CD8-positive, alpha-beta memory T cell (primary cell): ENCODE measurements at places on chromosomes 7 and 10.

DNA sequence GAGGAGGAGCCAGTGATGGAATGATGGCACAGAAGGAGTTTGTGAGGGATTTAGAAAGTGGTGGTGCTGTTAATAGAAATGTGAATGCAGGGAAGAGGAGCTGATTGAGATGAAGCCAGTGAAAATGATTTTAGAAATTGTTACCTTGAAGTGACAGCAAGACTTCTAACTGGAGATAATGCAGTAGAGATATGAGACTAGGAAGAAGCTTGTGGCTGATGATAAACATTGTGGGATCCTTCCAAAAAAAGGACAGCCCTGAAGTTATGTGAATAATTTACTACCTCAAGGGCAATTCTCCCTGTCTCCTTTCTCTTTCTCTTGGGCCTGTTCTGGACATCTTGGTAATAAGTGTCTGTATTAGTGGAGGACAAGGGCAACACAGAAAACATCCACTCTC is 138.6 kb downstream of the LSMEM1 start:
- DNase-seq: no peak

DNA sequence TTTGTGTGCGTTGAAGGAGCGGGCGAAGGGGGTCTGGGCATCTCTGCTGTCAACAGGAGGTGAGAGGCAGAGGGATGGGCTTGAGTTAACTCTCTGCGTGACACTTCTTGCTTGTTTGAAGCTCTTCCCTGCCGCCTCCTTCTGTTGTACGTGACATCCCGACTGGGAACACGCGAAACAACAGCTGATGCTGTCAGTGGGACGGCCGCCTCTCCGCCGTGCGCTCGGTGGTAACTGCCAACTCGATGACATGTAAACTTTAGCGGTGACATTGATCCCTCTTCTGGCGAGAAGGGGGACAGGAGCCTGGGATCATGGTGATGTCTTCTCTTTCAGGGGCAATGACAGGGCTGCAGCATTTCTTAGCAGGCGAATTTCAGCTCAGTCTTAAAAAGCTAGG is 394.5 kb downstream of the TYW1 start:
- DNase-seq: no peak

- DNase-seq: no peak
Measured at GRCh38 chr10:63268149-63268797, 135.1 kb downstream of the NRBF2 start.

DNA sequence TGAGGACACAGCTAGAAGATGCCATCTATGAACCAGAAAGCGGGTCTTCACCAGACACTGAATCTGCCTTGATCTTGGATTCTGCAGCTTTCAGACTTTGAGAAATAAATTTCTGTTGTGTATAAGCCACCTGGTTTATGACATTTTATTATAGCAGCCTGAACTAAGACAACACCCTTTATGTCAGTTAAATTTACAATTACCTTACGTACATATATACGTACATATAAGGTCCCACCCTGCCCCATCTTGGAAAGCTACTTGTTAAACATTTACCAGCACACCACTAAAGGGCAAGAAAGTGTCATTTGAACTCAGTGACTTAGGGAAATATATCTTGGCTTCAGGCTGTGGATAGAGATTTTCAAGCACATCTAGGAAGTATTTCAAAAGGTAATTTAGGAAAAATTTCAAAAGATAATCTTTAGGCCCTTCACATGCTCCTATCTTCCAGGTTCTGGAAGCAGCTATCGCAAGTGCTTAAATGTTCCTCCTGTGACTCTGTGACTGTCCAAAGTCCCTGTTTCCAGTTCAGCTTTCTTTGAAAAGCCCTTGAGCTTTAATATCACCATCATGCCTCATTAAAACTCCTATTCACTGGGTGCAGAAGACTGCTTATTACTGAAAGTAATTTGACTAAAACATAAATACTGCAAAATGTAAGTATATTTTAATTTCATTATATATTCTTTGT is 9.6 kb upstream of the SRI start:
- no peak for DNase-seq

GRCh38 chr10:75023074-75023473 is 88.4 kb upstream of the SAMD8 start:
- DNase-seq: no peak

DNA sequence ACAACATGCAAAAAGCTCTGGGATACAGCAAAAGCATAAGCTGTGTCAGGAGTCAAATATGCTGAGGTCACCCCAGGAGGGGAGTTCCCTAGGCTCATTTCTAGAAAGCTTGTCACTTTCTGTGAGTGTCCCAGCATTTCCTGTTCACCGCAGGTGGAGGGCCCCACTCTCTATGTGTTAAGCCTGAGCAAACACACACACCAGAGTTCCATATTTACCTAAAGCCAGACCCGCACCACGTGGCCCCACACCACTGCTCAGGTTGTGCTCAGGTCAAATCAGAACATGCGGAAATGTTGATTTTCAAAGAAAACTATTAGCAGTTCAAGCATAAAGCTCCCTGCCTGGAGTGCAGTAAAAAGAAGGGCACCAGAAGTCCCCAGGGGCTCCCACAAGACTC is 259.6 kb upstream of the PPP2R2D start:
- no peak for DNase-seq

- DNase-seq: no peak
Measured at GRCh38 chr10:78023741-78024140, 5.6 kb downstream of the POLR3A start.

DNA sequence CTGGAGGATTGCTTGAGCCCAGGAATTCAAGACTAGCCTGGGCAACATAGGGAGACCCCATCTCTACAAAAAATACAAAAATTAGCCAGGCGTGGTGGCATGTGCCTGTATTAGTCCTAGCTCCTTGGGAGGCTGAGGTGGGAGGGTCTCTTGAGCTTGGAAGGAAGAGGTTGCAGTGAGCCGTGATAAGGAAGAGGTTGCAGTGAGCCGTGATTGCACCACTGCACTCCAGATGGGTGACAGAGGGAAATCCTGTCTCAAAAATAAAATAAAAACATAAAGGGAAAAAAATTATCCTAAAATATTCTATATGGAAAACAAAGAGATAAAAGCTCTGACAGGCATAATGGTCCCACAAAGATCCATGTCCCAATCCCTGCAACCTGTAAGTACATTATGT is 87.9 kb upstream of the KAT6B start:
- no peak for DNase-seq

DNA sequence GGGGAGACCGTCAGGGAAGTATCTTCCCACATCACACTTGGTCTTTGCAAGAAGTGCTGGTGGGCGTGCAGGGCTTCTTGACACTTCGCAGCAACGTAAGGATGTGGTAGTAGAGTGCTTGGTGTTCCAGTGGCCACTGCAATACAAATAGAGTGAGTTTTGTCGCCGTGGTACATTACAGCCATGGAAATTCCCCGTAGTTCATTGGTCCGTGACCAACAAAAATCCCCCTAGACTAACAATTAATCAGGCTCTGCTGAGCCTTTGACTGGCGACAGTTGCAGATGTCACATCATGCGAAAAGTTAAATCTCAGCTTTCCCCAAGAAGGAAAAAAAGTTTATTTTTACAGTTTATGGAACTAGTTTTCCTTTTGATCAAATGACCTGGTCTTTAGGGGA is 134.7 kb downstream of the MGMT start:
- no peak for DNase-seq

- DNase-seq: no peak
Measured at GRCh38 chr7:40721342-40721949, 586.6 kb downstream of the SUGCT start.

GRCh38 chr10:132110111-132110521 is 44.4 kb downstream of the JAKMIP3 start:
- DNase-seq: no peak

GRCh38 chr10:47325303-47326291 is 3.3 kb downstream of the GDF2 start:
- DNase-seq: no peak

DNA sequence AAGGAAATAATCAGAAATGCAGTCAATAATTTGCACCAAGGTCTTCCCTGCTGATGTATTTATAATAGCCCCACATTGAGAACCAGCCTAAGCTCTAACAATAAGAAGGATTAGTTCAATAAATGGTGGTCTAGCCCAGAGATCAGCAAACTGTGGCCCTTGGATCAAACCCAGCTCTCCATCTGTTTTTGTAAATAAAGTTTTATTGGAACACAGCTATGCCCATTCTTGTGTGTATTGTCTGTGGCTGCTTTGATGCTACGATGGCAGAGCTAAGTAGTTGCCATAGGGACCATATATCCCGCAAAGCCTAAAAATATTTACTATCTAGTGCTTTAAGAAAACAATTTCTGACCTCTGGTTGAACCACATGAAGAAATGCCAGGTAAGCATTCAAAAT is 154.9 kb downstream of the EMX2 start:
- no peak for DNase-seq

GRCh38 chr7:96346293-96346953 is 24.5 kb upstream of the SLC25A13 start:
- no peak for DNase-seq
